ENCODE measurements at places on chromosomes 1 and 21. TPM values are rescaled to one million over a fixed set of nuclear protein-coding genes. Genes with fewer than 3 reads are reported as not detected.

Gene LDLRAP1
- total RNA-seq, result 10.3 TPM

Gene TCP10L
- total RNA-seq, result 2.6 TPM

GRCh38 chr1:103371234-103371633 lies 154.3 kb upstream of the RNPC3 start:
- no peak for DNase-seq

DNA sequence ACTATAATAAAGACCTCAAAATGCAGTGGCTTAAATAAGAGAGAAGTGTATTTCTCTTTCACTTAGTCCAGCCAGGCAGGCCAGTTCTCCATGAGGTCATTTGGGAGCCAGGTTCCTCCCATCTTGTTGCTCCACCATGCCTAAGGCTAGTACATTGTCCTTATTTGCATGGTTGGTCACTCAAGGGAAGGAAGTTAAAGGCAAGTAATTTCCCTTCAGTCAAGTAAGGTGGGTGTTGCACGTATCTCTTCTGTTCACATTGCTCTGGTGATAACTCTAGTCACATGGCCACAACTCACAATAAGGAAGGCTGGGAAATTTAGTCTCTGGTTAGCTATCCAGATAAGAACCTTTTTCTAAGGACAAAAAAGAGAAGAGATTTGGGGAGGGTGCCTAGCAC lies 27.2 kb upstream of the TADA1 start:
- DNase-seq, result no peak

GRCh38 chr1:183757061-183757460 lies 47.9 kb upstream of the RGL1 start:
- no peak for DNase-seq

- no peak for DNase-seq
These were observed 79.6 kb upstream of the PPM1J start for GRCh38 chr1:112794654-112795239.
